ENCODE measurements at places on chromosomes 11 and 22. TPM values are rescaled to one million over a fixed set of nuclear protein-coding genes. Genes with fewer than 3 reads are reported as not detected.

The PAX6 gene
- not detected for total RNA-seq

The CLMP gene
- total RNA-seq, result 24.7 TPM

The MFRP gene
- total RNA-seq, result 0.11 TPM

The EIF4ENIF1 gene
- total RNA-seq, result 14.1 TPM

The LRP4 gene
- total RNA-seq, result 13.8 TPM

The CRYBA4 gene
- not detected for total RNA-seq

The KCNK4 gene
- total RNA-seq, result not detected
